Ascending aorta (tissue), 2 donors: ENCODE measurements at places on chromosomes 1 and 21.

DNA sequence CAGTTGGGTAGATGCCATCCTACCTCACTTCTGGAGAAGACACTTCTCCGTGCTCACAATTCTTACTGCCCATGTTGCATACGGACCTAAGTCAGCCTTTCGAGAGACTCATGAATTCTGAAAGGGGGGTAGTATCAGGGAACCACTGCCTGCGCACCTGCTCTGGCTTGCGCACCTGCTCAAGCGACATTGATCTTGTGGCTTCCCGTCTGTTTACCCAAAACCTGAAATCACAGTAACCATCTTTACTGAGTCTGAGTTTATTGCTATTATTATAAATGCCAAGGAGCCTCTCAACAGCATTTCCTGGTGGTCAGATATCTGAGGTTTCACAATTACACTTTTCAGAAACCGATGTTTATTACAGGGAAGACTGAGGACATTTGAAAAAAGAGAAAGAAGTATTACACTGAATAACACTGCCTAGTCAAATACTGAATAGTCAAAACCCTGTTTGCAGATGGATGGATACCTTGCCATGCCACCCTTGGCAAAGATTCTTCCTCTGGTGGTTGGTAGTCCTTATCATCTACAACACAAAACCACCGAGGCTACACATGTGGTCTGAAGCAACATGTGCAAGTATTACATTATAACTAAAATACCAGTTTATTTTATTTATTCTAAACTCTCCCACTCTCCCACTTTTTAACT is 208.7 kb downstream of the SIPA1L2 start:
- no peak for DNase-seq

DNA sequence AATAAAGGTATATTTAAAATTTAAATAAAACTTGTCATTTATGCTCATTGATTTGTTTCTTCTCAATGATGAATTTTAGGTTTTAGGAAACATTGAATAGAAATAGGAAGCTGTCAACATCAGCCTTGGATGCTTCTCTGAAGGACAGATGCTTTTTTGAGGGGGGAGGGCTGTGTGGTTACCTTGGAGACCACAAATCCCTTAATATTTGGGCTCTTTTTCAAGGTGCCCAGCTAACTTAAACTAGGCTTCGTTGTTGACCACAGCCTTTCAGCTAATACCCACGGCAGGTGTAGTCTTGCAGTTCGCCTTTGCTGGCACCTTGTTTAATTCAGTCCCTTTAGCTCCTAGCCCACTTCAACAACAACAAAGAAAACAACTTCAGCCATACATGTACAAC is 22.5 kb downstream of the TENT5C start:
- DNase-seq: peak; percentile 33

DNA sequence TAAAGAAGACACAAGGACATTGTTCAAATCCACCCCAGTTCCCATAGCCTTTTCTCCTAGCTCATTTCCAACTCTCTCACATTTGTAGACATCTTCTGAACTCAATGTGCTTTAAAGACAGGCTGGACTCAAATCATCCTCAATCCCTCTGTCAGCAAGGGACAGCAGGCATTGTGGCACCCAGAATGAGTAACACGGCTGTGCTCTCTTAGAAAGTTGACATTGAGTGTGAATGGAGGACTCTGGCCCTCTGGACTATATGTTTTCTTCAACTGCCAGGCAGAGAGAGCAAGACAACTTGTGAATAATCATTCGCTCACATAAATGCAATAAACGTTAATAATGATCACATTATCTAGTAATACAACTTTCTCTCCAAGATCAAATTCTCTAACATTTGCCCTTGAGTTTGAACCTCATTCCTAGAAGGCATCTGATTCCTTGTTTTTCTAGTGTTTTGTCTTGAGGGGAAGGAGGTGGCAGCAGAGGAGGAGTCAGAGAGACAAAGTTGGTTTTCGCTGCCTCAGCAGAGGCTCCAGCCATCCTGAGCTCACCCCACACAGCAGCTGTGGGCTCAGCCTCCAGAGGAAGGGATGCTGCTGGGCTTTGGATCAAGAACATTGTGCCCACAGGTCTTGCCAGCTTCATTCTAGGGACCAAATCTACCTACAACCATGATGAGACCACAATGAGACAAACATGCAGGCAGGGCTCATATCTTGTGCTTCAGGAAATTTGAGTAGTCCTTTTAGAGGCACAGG is 85.1 kb downstream of the BCAR3 start:
- DNase-seq: no peak

GRCh38 chr1:46556822-46557221 is 5.4 kb upstream of the KNCN start:
- DNase-seq: no peak

GRCh38 chr1:167864392-167865032 is 49.4 kb downstream of the ADCY10 start:
- no peak for DNase-seq

DNA sequence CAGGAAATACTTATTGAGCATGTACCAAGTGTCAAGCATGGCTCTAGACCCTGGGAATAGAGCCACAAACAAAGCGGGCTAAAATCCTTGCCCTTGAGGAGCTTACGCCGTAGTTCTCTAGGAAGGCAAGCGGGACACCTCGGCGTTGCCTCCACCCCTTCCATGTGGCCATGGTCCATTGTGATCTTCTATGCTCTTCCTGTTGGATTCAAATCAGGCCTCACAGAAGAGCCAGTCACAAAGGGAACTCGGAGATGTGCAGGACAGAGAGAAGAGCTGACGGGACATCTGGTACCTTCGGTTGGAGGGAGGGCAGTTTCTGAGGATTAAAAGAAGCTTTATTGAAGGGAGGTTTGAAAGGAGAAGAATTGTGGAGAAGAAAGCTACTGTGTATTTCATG is 129.3 kb downstream of the TMEM53 start:
- no peak for DNase-seq

DNA sequence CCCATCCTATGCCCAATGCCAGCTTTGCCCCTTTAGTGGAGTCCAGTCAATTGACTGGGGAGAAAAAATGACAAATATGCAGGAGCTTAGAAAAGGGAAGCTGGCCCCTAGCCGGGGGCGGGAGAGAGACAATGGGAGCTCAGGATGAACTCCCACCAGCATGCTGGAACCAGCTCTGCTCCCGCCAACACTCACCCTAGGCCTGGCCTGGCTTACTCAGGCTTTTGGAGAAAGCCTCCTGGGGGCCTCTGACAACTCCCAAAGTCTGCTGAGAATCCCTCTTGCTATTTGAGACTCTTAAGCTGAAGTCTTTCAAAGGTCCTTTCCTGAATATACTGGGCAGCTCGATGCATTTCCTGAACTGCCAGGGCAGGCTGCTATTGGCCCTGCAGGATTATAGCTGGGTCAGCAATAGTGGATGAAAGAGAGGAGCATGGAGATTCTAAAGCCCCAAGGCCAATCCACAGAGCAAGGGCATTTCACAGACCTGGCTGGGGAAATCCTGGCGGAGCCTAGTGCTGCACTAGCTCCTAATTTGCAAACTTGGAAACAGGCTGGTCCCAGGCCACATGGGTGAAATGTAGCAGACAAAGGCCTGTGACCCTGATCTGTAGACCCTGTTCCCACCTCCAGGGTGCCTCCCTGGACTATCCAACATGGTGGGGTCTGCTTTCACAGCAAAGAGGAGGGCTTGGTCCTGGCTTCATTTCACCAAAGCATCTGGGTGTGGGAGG is 35.7 kb upstream of the CLSTN1 start:
- no peak for DNase-seq

DNA sequence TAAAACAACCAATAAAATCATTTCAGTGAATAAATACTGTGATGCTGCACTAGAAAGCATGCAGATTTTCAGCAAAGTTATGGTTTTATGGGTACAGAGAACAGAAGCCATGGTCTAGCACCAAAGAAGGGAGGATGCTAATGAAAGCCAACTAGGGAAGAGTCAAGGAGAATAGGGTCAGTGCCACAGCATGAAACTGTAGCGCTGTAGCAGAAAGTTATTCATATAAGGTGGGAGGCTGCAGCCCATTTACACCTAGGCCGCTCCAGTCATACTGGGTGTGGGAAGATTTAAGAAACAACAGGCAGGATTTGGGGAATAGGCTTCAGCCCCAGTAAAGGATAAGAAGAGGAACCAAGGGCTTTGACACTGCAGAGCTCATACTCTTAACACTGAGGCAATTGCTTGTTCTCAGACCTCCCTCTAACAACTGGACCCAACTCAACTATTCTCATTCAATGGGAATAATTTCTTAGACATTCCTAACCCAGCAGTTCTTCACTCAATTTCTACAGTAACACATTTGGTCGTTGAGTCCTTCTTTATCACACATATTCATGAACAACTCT is 4.4 kb downstream of the IFI16 start:
- DNase-seq: no peak

GRCh38 chr1:54795356-54795665 is 5.8 kb downstream of the TTC22 start:
- DNase-seq: no peak

- no peak for DNase-seq
These were observed 432.3 kb downstream of the PLPP3 start for GRCh38 chr1:56147034-56147433.
